NCI-H226 (cell line): ENCODE measurements at places on chromosomes 12 and 14.
A peak's percentile ranks its signal among the peaks of the same experiment; 100 is the strongest.

DNA sequence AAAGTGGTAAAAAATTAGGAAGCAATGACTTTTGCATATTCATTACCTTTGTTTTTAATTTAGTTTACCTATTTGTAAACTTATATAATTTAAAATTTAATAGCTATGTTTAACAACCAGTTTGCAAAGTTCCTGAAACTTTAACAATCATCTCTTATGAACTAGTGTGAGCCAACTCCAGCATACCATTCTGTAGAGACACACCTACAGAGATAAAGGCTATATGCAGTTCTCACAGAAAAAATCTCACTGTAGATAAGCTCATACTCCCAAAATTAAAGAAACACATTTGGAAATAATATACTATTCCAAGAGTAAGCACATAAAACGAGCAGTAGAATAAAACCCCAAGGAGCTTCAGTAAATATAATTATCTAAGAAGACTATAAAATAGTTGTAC, 77.5 kb downstream of the CDK17 start:
- DNase-seq: peak; percentile 53

DNA sequence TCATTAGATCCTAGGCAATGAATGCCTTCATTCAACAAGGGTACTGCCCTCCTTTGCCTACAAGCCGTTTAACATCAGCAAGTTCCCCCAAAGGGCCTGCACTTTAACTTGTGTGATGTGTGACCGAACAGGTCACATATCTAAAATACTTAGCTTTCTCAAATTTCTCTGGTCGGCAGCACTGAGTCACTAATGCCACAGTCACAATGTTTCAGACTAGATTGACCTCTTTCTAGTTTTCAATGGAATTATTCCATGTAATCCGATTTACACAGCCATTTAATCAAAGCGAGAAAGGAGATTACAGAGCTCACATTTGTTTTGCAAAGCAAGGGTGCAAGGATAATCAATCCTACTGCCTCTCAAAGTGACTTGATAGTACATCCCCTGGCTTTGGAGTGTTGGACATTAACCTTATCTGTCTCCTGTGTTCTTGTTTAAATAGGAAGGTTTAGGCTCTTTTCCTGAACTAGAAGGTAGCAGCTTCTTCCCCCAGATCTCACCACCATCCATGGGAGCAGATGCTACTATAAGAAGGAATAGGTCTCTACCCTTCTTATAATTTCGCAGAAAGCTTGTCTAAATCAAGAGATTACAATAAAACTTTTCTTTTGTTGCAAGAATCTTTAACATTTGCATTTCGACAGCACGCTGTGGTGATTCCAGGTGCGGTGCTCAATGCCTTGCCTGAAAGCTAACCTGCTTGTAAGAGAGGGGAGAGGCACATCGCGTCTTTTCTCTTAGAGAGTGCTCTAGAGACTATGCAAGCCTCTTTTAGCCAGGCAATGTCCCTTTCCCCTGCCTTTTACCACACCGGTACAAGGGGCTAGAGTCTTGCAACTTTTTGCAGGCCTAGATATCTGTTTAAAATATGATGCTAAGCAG, 1.8 kb downstream of the KITLG start:
- no peak for DNase-seq

DNA sequence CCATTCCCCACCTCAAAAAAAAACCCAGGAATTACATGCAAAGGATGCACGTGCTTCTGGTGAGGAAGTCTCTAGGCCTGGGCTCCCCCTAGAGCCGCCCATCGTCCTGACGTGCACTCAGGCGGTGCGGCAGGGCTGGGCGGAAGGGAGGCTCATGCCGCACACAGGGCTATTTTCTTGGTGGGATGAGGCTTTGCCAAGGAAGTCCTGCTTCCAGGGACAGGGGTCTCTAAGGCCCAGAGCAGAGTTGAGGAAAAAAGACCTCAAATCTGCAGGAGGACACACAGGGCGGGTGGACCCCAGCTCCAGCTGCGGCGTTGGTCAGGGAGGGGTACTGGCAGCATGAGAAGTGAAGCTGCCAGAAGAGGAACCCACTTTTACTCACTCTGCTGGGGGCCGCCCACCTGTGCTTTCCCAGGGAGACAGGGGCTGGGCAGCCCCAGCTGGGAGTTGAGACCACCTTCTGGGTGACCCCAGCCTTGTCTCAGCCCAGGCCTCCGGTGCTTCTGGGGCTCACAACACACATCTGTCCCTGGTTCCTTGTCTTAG, 4.2 kb downstream of the RHOF start:
- no peak for DNase-seq

GRCh38 chr12:100185361-100185894, 15.2 kb upstream of the ACTR6 start:
- DNase-seq: no peak

DNA sequence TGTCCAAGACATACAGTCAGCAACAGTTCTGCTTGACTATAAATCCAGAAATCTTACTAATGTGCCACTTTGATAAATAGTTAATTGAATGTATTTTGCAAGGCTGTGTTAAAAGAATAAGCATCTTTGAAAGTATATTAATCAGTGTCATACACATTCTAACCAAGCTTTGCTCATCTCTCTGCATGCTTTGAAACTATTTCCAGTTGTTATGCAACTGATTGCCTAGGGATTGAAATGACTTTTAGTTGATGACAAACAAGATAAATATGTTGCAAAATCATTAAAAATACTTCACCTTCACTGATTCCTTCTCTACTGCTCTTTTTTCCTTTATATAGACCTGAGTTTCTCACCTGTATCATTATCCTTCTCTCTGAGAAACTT, 91.3 kb downstream of the AEBP2 start:
- peak; percentile 39 for DNase-seq

GRCh38 chr12:132109741-132110140, 34.4 kb downstream of the DDX51 start:
- no peak for DNase-seq

DNA sequence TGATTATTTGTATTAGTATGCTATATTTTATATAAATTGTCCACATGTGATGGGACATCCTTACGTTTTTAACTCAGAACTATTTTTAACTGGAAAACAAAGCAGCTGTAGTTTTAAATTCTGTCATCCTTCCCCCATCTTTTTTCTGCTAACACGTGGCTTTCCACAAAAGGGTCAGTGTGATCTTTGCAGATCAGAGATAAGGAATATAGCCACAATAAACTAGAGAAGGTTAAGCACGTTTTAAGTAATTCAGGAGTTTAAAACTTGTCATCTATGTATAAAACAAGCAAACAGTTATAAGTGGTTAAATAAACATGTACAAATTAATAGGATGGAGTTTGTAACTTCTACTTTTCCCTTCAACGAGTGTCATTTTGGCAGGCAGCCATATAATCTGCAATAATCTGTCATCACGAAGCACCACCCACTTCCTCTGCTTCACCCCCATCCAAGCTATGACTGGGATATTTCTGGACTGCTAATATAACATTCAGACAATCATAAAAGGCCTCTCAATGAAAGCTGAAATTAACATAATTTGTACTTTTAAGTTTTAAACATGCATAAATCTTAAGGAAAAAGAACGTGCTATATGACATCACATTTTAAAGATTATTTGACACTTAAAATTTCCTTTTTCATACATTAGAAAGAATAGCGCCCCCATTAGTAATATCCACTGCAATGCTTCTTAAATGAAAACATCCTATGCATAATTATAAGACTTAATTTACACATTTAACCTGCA, 15.3 kb downstream of the TAOK3 start:
- peak; percentile 28 for DNase-seq

DNA sequence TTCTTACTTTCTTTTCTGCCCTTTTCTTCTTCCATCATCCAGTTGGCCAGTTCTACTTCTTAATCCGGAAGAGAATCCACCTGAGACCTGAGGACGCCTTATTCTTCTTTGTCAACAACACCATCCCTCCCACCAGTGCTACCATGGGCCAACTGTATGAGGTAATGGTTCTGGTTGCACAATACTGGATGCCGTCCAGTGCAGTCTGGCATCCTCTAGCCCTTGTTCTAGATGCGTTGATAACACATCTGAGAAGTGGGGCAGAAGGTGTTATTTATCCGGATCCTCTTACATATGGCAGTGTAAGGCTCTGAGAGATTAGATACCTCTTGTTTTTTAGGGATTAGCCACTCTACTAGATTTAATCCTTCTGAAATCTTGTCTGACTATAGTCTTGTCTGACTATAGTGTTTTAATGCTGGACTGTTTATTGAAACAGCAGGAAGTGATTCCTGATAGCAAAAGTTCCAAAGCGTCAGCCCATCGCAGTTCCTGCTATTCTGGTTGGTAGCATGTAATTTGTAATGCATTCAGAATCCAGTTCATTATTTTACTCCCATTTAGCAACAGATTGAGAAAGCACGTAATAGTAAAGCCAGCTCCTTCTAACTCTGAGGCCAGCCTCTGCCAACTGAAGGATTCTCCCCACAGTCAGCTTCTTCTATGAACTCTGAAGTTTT, 7.9 kb downstream of the GABARAPL1 start:
- DNase-seq: peak; percentile 81

DNA sequence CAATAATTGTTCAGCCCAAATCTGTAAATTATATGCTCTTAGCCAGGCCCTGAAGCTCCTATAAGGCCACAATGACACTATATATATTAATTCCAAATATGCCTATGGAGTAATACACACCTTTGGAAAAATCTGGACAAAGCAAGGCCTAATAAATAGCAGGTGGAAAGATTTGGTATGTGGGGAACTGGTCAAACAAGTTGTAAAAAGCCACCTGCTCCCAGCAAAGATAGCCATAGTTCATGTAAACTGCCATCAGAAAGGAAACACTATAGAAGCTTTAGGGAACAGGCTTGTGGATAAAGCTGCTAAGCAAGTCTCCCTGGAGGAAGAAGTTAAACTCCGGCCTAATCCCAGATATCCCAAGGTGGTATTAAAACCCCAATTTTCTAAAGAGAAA, 29.7 kb downstream of the PRMT8 start:
- no peak for DNase-seq

DNA sequence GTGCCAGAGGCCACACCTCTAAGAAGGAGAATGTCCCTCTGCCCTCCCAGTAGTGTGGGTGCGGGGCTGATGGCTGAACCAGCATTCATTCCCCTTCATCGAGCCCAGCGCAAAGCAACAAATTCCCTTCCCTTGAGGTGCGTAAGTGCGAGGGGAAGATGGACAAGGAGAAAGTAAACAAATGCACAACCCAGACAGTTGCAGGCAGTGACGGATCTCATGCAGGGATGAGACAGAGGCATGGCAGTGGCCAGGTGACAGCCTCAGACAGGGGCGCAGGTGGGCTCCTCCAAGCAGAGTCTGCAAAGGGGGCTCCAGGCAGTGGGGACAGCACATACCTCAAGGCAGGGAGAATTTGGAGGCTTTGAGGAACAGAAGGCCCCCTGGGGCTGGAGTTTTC, 2.3 kb upstream of the MYL2 start:
- DNase-seq: no peak

DNA sequence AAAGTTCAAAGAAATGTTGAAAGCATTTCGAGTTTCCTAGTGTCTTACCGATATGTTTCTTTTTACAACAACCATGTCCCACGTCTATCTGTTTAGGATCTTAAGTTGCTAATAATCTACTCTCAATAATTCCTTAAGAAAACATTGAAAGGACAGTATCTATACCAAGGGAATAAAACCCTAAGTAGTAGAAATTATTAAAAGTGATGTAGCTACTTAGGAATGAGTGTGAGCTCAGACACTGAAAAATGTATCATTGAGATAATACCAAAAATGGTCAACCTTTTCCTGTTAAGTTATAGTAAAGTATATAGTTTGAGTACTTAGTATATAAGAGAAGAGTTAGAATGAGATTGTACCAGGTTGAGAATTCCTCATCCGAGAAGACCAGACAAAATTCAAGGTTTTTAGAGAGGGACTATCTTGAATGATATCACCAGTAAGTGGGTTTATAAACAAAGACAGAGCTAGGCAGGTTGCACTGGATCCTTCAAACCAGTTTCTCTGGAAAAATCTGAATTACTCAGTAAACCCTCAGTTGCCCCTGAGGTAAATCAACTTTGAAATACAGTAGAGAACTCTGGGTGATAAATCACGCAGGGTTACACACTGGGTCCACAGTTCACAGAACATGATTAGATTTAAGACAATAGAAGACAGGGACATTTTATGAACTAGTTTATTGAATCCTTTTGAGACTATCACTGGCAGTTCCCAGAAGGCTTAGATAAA, 96.8 kb downstream of the ERGIC2 start:
- peak; percentile 23 for DNase-seq

- DNase-seq: no peak
Measured at GRCh38 chr12:66163289-66163688, 6.5 kb downstream of the TMBIM4 start.

DNA sequence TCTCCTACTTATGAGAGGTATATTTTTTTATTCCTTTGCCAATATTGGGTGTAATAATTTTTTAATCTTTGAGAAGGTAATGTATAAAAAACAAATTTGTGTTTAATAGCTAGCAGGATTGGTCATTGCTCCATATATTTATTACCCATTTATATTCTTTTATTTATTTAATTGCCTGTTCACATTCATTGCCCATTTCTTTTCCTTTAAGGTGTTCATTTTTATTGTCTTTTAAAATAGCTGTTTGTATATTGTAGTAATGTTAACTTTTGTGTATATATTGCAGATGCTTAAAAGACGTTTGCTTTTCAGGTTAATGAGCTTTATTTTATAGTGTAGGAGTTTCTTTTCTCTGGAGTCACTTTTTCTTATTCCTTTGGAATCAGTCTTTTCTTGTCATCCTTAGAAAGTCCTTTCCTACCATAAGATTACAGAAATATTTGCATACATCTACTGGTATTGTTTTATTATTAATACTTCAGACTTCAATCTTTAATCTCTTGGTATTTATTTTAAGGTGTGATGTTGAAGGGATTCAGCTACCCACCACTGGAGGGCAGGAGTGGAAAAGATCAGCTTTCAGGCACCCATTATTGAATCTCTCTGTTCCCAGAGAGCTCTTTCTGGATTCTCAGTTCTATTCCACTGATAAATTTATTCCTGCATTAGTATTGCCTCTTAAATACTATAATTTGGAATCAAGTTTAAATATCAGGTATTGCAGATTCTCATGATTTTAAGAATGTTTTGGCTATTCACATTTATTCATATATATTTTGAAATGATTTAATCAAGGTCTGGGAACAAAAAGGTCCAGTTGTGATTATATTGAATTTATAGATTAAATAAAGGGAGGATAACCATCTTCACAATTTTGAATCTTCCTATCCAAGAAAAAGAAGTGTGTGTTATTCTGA, 17.3 kb downstream of the PPM1A start:
- DNase-seq: no peak

- no peak for DNase-seq
Measured at GRCh38 chr14:60196291-60196690, 31.1 kb upstream of the DHRS7 start.

GRCh38 chr14:61147831-61148549, 133.1 kb downstream of the TMEM30B start:
- peak; percentile 99 for DNase-seq

GRCh38 chr14:56794088-56794556, 16.2 kb downstream of the OTX2 start:
- no peak for DNase-seq

DNA sequence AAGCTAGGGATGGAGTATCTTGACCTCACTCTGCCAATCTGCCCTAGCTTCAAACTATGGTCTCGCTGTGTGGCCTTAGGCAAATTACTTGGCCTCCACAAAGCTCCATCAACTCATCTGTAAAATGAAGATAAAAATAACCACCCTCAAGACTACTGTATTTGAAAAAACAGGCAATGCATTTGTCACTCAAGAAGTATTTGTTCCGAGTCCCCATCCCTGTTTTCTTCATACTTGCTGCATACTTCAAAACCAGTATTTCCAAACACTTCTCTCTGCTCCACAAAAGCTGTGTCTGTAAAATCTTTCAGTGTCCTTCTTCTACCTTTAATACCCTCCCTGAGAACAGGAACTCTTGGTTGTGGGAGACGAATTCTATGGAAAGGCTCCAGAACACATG, 47.9 kb downstream of the GTF2A1 start:
- DNase-seq: no peak

- DNase-seq: peak; percentile 31
Measured at GRCh38 chr14:38291681-38292467, 36.0 kb upstream of the CLEC14A start.
